ENCODE measurements at places on chromosomes 6 and 20.

DNA sequence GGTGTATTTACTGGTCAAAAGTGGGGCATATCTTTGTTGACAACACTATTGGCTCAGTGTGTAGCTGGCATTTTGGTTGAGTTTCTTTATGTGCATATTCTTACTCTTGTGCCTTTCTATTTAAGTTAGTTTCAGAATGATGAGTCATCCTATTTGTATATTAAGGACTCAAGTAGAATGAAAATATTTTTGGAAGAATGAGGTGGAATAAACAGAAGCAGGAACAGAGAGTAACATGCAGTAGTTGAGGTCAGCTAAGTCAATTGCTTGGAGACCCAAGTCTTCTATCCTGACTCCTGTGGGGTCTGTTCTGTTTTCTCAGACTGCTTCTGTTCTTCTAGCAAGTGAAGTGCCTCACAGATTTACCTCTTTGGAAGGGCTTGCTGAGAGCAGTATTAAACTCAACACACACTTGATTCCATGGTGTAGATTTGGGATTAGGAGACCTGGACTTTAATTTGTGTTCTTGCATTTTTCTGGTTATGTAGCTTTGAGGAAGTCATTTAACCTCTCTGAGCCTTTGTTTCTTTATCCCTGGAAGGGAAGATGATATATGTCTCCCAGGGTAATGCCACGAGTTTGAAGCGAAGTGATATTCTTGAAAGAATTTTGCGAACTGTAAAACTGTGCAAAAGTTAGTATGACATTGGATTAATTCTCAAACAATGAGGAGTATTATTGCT, 324.3 kb downstream of the QKI start:
- no peak for ATAC-seq

DNA sequence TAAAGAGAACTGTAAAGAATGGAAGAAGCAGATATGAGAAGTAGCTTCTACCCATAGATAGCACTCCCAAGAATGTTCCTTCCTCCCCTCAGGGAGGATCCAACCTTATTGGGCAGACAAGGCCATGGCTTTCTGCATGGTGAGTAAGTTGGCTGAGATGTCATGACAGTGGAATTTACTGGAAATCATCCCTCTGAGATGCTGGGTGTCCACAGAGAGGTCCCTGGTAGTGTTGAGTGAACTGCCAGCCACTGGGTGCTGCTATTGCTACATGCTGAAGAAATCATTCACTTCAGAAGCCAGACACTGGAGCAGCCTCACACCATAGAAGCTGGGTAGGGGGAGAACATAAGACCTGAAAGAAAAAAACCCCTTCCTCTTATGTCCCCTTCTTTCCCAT, 46.4 kb upstream of the FERMT1 start:
- no peak for ATAC-seq

DNA sequence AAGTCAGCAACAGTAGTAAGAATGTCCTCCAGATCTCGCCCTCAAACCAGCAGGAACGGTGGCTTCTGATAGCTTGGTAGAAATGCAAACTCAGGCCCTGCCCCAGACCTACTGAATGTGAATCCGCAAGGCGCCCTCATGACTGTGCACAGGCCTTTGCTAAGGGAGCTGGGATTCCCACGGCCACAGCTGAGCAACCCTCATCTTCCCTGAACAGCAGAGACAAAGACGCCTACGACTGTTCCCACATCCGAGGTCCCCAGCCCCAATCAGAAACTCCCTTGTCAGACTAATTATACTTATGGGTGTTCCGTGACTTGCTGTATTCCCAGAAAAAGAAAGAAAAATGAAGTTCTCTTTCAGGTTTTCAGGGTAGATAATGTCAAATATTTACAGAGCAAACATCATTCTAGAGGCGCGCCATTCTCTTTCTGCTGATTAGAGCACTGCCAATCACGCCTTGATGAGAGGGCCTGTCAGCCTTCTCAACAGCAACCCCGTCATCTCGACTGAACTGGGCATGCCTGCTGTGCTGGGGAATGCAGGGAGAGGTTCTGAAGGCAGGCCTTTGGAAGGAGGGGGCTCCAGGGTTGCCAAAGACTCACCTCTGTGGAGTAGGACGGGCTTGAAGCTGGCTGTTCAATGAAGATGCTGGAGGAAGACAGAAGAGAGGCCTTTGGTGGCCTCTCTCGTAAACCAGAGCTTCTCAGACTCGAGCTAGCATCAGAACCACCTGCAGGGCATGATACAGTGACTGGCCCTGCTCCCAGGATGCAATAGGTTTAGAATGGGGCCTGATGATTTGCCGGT, 79.9 kb downstream of the ZNF217 start:
- ATAC-seq, result no peak

- ATAC-seq, result peak; percentile 96
Measured at GRCh38 chr6:36196880-36197548, 470 bp downstream of the BRPF3 start.

DNA sequence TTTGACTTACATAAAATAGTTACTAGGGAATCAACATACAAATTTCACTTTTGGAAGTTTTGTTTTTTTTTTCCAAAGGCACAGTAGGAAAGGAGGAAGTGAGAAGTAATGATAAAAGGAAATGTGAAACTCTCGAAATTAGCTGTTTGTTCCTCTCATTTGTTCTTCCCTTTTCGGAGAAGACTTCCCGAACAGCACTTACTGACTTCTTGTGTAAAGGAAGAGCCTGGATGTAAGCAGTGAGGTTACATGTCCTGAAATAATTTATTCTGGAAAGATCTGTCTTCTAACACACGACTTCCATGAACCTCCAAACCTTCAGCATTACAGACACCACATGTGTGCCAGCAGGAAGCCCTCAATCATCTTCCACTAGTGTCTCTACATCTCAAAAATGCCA, 59.1 kb downstream of the KIF16B start:
- peak; percentile 46 for ATAC-seq

GRCh38 chr6:51303338-51303737, 484.7 kb downstream of the TFAP2B start:
- no peak for ATAC-seq

GRCh38 chr20:48052475-48052835, 267.2 kb upstream of the SULF2 start:
- ATAC-seq, result no peak

GRCh38 chr20:50303573-50304500, 113.2 kb downstream of the CEBPB start:
- peak; percentile 24 for ATAC-seq

DNA sequence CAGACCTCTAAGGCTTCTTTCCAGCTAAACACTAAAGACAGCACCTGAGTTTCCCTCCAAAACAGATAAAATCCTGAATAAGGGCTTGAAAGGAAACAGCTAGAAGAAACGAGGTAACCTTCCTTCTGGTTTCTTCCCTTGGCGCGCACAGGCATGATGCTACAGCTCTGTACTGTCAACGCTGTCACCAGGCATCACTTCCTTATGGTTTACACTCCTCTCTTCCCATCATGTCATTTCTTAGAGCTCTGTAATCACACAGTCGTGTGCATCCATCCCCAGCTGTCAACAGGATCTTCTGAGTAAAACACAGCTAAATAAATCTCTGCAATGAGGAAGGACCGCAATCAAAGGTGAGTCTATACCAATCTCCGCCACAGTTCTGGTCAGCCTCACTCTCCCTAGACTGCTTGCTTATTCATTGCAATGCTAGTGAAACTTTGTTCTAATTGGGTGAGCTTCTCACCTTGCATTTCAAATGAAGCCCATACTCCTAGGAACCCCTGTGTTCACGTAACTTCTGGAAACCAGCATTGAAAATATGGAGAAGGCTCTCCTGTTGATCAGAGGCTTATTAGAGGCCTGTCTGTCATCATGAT, 162.6 kb upstream of the DTNBP1 start:
- no peak for ATAC-seq

- ATAC-seq, result peak; percentile 45
Measured at GRCh38 chr20:574297-574942, 30.8 kb upstream of the CSNK2A1 start.

DNA sequence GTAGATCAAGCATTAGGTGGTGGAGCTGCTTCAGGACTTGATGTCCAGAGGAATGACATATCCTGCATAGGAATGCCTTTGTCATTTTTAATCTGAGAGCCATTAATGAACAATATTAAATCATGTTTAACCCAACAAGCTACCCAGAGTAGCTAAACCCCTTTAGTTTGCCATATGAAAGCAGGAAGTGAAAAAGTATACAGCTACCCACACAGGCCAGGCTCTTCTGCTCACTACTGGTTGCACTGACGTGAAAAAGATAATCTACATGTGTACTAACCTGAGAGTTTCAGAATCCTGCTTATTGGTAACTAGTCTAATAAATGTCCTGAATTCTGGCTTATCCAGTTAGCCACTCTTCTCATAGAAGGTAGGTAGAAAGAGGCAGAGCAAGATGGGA, 19.9 kb downstream of the GLYATL3 start:
- ATAC-seq, result no peak

DNA sequence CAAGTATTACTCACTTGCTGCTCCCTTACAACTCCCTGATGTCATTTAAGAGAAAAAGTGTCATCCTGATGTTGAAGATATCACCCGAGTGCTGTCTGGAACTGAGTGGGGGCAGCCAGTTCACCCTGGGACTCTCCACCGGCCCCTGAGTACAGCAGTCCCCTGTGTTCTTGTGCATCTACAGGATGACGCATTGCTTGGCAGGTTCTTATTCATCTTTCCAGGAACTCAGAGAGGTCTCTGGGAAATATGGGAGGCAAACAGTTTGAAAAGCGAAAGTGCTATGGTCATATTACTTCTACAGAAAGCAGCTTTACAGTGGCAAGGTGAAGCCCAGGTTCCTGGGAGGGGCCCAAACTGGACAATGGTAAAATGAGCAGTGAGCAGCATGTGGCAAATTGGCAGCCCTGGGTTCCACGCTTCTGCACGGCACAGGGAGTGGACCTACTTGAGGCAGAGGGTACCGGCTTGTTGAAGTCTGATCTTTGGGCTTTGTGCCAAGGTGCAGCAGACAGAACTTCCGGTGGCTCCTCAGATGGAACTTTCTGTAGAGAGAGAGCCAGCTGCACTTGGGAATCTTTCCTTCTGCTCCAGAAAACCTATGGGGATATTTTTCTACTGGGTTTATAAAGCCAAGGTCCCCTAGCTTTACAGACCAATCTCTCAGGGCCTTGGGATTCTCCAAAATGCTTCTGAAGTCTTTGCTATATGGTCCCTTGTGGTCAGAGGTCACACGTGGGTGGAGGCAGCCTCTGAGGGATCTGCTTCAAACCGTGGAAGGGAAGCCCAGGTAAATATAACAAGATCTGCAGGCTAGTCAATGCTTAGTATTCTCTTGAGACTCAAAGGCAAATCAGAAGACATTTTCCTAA, 128.3 kb downstream of the MAP3K7 start:
- ATAC-seq, result no peak

- no peak for ATAC-seq
Measured at GRCh38 chr20:18011951-18012645, 43.3 kb downstream of the MGME1 start.

DNA sequence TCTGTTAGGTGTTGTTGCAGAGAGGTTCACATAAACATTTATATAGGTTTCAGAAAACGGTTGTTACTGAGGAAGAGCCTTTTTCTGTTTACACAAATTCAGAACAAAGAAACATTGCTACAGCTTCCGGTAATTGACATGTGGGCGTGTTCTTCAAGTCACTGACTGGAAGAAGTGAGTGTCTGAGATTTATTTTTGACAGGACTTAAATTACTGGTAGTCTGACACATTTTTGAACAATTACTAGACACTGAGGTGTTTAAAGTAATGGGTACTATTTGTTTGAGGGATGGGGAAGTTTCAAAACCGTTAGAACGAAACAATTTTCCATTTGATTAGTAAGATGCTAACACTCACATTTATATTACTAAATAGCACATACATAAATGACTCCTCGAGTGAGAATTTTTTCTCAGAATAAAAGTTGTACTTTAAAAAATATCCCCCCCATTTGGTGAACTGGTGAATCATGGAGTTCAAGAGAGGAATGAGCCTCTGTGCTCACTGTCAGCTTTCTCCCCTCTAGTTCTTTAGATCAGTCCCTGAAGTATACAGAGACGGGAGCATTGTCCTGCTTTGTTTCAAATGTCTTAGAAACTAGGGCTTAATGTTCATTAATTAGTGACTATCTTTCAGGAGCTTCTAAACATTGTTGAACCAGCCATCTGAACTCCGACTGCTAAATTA, 98.7 kb downstream of the TSHZ2 start:
- ATAC-seq, result no peak

GRCh38 chr20:58102744-58103516, 125.5 kb downstream of the ANKRD60 start:
- ATAC-seq, result no peak

GRCh38 chr6:31446481-31446880, 43.1 kb downstream of the MICA start:
- ATAC-seq, result no peak

DNA sequence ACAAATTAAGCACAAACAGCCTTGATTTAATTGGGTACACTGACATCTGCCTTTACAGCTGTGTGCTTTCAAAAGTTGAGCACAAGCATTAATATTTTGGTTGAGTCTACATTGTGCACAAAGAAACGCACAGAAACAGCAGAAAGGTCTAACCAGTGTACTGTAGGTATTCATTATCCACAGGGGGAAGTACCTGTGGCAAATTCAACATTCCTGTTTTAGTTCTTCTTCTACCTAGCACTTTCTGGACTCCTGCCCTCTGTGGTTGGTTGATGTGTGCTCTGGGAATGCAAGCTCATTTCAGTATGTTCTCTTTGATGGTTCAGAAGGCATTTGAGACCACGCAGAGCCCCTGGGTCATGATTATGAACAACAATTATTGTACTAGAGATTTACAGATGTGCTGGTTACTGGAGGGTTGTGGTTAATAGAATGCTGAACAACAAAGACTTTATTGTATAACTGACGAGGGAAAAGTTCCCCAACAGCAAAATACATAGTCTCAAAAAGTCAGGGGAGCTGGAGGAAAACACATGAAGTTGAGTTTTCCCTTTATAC, 26.6 kb upstream of the DAAM2 start:
- no peak for ATAC-seq
